ENCODE measurements at places on chromosomes 6 and 20.

DNA sequence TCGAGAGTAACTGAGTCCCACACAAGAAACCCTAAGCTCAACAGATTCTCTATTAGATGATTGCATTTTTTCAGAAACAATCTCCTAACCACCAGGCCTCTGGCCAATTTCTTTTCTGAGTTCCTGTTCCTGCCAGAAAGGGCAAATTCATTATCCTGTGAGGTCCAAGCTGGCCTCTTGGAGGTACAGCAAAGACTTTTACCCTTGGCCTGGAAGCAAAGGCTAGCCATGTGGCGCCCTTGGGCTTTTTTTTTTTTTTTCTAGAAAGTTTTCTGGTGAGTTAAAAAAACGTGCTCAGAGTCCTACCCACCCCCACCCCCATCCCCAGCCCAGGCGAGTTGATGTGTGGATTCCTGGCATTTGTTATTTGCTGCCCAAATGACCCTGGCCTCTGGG is 59.0 kb upstream of the EEF1A1 start:
- peak; percentile 91 for DNase-seq

- peak; percentile 47 for DNase-seq
Observed at GRCh38 chr6:92124200-92124651, 1295.1 kb downstream of the EPHA7 start.

- no peak for DNase-seq
Observed at GRCh38 chr6:117951783-117952182, 44.7 kb downstream of the SLC35F1 start.

DNA sequence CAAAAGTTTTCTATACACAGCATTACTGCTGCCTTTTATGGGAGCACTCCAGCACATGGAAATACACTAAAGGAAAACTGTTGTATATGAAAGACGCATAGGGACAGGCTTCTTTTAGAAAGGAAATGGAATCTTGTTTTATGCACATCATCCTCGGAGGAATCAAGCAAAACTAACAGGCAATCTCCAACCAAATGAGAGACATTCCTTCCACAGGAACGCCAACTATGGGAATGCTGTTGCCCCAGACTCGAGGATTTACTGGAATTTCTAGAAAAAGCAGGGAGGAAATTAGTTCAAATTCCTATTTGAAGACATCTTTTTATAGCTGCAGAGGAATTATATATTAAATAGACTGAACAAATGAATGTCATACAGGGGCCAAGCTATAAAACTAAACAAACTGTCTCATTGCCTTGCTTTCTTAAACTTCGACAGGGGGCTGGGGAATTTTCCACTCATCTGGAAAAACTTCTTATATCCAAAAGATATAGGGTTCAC is 52.2 kb downstream of the LYRM4 start:
- no peak for DNase-seq

GRCh38 chr6:63537959-63538300 is 34.4 kb upstream of the LOC128125822 start:
- DNase-seq, result no peak

- DNase-seq, result peak; percentile 84
Observed at GRCh38 chr6:142926494-142927270, 18.3 kb downstream of the HIVEP2 start.

GRCh38 chr20:58675641-58676040 is 17.0 kb upstream of the NPEPL1 start:
- no peak for DNase-seq

- DNase-seq, result no peak
Observed at GRCh38 chr20:52231230-52231746, 39.7 kb upstream of the ZFP64 start.

DNA sequence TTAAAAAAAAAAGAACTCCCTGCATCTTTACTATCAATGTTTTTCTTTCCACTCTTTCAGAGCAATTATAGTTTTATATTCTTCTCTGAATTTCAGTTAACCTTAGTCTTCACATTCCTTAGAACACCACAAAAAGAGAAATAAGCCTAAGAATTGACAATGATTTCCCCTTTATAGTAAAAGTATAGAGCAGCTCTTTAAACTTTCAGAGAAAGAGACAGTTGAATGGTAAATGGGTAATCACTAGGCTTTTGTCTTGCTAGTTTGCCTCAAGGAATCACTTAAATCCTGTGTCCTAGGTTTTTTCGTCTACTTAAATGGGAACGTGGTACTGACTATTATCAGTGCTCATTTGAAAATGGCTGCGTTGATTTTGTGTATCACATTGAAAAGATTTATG is 31.8 kb downstream of the SLX4IP start:
- DNase-seq, result no peak

GRCh38 chr6:116764629-116764960 is 924 bp downstream of the FAM162B start:
- DNase-seq, result no peak

DNA sequence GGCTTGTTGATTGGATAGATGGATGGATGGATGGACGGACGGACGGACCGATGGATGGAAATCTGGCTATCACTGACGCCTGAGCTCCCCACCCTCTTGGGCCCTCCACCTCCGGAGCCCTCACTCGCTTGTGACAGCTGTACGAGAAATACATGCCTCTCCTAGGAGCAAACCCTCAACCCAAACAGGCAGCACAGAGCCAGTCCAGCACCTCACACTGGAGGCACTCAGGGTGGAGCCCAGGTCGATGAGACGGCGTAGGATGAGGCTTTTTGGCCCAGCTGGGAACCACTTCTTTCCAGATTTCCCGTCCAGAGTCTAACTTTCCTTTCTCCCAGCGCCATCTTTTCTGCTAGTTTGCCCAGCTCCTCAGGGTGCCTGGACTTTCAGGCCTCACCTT is 2.7 kb upstream of the LY6G5C start:
- no peak for DNase-seq

DNA sequence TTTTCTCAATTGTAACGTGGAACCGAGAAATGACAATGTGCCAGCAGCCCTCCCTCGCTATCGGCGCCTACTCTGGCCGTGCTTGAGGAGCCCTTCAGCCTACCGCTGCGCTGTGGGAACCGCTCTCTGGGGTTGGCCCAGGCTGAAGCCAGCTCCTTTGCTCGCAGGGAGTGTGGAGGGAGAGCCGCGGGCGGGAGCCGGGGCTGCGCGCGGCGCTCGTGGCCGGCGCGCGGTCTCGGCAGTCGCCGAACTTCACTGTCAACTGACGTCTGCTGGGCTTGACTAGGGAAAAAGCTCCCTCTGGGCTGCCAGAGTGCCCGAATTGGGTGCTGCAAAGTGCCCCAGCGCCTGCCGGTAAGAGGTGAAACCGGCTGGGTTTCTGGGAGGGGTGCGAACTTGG is 29.7 kb upstream of the GCNT2 start:
- DNase-seq, result no peak

- no peak for DNase-seq
Observed at GRCh38 chr6:30840084-30840934, 44.0 kb upstream of the DDR1 start.

DNA sequence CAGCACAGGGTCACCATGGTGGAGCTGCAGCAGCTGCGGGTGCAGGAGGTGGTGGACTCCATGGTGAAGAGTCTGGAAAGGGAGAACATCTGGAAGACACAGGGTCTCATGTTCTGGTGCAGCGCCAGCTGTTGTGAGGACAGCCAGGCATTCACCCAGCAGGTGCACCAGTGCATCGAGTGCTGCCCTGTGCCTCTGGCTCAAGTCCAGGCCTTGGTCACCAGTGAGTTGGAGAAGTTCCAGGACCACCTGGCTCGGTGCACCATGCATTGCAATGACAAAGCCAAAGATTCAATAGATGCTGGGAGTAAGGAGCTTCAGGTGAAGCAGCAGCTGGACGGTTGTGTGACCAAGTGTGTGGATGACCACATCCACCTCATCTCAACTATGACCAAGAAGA is 22.9 kb upstream of the RIPK1 start:
- no peak for DNase-seq

DNA sequence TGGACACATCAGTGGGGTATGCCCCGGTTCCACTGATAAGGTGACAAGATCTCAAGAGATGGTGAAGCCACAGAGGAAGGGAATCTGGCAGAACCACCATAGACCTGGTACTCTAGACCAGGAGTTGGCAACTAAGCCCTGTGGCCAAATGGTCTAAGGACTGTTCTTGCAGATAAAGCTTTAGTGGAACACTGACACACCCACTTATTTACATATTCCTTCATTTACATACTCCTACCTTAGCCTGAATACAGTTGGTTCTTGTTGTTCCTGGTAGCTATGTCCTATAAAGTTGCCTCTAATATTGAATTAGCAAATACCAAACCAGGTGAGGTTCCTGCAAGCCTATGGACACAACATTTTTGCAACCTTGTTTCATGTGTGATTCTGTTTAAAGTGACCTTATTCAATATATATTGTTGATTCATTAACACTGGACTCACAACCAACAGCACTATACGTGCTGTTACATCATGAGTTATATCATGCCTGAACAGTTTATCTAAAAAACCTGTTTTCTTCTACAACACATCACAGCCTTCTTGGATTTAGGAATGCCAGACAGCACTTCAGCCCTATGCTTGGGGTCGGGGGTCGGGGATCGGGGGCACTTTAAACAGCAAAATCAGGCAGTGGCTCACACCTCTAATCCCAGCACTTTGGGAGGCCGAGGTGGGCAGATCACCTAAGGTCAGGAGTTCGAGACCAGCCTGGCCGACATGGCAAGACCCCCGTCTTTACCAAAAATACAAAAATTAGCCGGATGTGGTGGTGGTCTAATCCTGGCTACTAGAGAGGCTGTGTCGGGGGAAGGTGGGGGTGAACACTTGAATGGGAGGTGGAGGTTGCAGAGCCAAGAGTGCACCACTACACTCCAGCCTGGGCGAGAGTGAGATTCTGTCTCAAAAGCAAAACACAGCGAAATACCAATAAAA is 2.5 kb downstream of the CCDC167 start:
- no peak for DNase-seq

DNA sequence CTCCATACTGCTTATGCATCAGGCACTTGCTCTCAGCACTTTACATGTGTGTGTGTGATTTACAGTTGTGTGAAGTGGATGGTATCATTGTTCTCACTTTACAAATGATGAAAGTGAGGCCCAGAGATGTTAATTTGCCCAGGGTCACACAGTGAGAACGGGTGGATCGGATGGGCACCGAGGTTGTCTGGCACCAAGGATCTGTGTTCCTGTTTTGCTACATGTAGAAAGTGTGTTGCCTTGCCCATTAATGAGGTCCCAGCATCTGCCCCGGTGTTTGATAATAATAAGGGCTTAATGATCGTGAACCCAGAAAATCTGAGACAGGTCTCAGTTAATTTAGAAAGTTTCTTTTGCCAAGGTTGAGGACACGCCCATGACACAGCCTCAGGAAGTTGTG is 216.1 kb upstream of the QKI start:
- no peak for DNase-seq

DNA sequence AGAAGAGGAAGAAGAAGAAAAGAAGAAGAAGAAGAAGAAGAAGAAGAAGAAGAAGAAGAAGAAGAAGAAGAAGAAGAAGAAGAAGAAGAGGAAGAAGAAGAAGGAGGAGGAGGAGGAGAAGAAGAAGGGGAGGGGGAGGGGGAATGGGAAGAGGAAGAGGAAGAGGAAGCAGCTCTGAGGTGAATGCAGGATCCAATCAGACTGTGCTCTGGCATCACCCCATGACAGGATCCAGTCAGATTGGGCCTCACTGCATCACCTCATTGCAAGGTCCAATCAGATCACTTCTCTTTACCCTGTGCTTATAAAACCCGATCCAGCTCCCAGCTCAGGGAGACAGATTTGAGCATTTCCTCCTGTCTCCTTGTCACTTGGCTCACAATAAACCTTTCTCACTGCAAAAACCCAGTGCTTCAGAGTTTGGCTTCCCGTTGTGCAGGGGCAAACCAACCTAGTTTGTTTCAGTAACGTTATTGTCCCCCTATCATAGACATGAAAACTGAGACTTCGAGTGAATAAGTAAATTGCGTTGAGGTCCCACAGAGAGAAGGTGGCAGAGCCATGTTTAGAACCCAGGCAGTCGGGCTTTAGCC is 28.6 kb upstream of the YWHAB start:
- no peak for DNase-seq

DNA sequence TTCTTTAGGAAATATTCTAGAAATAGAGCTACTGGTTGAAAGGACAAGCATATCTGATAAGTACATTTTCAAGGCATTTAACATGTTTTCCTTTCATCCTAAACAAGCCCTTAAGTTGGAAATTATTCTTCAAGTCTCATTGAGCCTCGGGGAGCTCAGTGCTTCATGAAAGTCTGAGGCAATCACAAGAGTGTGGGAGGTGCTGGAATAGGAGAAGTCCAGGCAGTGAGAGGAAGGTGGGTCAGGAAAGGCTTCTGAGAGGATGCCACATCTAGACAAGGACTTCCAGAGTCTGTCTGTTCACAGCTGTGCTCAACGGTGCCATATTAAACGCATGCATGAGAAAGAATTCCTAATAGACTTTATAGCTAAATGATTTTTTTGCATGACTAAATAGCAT is 69.8 kb downstream of the CD83 start:
- DNase-seq, result no peak

GRCh38 chr6:30555816-30556065 is 548 bp downstream of the GNL1 start:
- no peak for DNase-seq

DNA sequence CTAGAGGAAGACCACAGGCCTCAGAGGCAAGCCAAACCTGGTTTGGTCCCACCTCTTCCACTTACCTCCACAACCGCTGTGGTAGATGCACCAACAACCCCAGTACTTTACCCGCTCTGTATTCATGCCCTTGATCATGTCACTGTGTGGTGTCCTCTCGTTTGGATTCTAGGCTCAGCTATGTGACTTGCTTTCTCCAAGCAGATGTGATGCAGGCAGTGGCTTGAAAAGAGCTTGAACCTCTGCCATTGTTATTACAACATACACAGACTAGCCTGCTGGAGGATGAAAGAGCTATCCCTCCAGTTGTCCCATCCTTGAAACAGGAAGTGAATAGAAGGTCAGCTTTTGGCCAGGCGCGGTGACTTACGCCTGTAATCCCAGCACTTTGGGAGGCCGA is 147.7 kb downstream of the ZNF217 start:
- no peak for DNase-seq

- DNase-seq, result no peak
Observed at GRCh38 chr20:52342913-52343312, 151.3 kb upstream of the ZFP64 start.

DNA sequence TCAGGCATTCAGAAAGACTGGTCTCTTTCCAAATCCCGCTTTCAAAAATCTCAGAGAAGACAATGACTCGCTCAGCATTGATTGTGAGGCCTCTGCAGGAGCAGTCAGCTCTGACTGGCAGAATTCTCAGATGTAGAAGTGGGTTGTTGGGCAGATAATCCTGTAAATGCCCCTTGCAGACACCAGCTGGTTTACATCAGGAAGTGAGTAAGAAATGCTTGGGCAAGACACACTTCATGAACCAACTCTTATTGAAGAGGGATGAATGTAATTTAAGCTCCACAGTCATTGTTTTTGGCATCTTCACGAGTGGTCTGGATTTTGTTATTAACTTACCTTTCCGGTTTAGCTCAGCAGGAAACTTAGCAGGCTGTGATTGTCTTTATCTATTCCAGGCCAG is 166.6 kb downstream of the PLCB4 start:
- DNase-seq, result peak; percentile 46

- peak; percentile 94 for DNase-seq
Observed at GRCh38 chr6:133099573-133099972, 141.6 kb upstream of the EYA4 start.

GRCh38 chr6:227074-227782 is 65.1 kb upstream of the DUSP22 start:
- DNase-seq, result no peak

Data from astrocyte (in vitro differentiated cells and primary cell).